ENCODE measurements at places on chromosomes 7 and 10.

DNA sequence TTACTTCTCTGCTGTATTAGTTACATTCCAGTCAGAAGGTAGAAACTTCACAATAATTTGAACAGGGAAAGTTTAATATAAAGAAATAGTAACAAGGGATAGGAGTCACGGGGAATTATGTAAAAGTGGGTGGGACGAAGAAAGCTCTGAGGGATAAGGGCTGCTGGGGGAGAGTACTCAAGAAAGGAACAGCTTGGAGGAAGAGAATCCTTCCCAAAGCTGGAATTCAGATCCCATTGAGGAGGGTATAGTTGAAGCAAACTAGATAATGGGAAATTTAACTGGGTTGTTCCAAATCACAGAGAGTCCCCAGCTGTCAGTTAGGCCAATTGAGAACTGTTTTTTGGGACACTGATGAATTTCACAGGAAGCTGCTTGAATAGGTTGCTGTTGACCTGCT lies 53.2 kb upstream of the MACC1 start:
- DNase-seq, result no peak

DNA sequence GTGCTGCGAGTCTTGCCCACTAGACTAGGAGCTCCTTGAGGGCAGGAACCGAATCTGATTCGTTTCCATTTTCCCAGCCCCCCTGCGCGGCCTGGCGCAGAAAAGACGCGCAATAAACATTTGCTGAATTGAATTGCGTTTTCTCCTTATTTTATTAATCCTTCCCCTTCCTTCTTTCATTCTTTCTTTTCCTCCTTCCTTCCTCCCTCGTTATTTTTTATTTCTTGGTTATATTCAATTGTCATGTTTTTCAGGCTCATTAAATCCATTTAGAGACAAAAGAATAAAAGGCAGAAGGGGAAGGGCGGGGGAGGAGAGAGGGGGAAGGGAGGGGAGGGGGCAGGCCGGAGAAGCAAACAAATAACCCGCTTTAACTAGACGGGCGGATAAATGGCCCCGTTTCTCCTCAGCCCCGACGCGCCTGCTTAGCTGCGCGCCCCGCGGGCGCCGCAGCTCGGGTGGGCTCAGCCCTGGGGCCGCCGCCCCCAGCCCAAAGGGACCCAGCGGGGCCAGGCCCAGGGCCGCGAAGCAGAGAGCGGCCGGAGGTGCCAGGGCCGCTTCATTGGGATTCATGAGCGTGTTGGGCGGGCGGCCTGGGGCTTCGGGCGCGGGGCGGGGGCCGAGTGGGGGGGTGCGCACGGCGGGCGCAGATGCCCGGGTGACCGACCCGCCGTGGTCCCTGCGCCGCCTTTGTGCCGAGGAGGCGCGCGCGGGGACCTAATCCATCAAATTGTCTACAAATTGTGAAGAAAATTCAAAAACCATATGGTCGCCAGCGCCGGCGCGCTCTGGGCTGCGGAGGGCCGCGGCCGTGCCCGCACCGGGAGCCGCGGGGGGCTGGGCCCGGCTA lies 5.0 kb downstream of the LBX1 start:
- no peak for DNase-seq

- no peak for DNase-seq
Observed at GRCh38 chr7:27344471-27344870, 101.9 kb downstream of the EVX1 start.

- DNase-seq, result no peak
Observed at GRCh38 chr7:44201813-44202212, 1.0 kb downstream of the YKT6 start.

All from RWPE2 (cell line).